ENCODE measurements at places on chromosomes 2 and 18.

DNA sequence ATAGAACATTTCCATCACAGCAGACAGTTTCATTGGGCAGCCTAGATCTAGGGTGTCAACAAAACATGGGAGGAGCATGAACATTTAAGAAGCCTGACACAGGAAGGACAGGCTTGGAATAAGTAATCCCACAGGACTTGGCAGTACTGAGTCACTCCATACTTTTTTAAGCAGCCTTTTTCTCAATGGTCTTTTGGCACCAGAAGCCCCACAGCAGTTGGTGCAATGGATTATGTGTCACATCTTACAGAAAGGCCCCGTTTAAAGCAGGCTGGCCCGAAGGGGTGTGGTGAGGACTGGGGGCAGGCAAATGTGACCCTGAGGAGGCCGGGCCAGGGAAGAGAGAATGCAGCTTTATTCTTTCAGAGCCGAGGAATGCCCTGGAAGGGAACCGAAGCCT, 26.6 kb downstream of the SPTBN1 start:
- DNase-seq = no peak

DNA sequence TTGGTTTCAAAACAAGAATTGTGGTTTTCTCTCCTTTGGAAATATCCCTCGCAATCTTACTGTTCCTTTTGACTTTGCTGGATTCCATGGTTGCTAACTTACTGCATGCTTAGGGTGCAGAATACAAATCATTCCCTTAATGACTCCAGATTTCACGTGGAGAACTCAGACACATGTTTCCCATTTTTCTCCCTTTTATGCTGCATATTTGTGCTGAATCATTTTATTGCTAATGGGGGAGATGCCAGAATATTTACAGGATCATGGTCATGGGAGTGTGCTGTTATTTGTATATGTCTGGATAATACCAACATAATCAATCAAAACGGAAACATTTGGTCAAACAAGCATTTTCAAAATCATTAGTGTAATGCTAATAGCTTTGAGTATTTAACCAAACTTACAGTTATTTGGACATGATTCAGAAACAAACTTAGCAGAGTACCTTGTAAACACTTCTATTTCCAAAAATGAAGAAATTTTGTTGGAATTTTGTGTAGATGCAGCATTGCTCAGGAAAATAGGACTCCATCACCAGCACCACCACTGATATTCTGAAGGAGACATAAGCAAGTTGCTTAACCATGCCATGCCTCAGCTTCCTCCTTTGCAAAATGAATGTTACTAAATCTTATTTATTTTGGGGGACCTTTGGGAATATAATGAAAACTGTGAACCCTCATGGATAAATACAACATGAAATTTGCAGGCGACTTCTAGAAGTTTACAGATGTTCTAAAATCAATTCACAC, 122.5 kb upstream of the RND3 start:
- DNase-seq = no peak

DNA sequence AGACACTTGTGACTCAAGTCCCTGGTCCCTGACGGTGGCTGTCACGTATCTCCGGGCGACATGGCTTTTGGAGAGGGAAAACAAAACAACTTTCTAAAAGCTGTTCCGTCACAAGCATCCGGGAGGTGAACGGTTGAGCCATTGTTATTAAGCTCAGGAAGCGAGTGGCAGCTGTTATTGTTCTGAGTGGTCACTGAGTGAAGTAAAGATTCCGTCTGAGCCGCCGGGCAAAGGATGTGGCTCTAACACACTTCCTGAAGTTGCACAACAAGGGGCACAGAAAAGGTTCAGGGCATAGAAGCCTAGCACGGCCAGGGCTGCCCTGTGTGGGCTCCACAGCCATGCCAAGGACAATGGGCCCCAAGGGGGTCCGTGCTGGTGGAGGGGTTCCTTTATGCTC, 24.3 kb downstream of the INPP5D start:
- peak; percentile 45 for DNase-seq

DNA sequence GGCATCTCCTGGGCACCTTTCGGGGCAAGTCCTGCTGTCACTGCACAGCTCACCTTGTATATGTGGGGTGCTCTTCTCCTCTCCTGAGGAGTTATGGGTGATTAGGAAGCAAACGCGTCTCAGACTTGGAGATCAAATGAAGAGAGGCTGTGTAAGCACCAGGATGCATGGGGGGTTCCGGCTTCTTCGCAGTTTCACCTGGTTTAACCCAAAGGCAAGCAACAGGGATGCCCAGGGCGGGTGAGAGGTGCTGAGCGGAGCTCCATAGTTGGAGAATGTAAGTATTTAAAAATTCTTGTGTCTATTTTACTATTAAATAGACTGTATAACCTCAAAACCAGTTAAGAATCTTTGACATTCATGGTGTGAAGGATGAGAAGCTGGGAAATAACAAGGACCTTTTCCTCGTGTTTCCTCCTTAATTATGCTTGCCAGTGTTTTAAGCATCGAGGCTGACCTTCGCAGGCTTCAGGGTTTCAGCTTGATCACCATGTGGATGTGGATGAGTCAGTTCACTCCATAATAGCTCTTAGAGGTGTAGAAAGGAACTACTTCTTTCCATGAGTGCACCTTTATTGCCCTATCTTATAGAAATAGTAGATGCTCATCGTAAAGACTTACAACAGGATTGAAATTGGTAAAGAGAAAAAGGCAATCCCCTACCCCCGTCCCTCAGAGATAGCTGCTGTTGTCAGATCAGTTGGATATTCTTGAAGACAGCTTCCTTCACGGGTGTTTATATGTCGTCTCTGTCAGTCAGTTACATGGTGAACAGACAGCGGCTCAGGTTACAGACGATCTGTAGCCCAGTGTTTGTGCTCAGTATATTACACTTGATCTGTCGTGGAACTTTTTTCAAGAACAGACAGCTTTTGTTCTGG, 201.1 kb downstream of the AGAP1 start:
- no peak for DNase-seq

DNA sequence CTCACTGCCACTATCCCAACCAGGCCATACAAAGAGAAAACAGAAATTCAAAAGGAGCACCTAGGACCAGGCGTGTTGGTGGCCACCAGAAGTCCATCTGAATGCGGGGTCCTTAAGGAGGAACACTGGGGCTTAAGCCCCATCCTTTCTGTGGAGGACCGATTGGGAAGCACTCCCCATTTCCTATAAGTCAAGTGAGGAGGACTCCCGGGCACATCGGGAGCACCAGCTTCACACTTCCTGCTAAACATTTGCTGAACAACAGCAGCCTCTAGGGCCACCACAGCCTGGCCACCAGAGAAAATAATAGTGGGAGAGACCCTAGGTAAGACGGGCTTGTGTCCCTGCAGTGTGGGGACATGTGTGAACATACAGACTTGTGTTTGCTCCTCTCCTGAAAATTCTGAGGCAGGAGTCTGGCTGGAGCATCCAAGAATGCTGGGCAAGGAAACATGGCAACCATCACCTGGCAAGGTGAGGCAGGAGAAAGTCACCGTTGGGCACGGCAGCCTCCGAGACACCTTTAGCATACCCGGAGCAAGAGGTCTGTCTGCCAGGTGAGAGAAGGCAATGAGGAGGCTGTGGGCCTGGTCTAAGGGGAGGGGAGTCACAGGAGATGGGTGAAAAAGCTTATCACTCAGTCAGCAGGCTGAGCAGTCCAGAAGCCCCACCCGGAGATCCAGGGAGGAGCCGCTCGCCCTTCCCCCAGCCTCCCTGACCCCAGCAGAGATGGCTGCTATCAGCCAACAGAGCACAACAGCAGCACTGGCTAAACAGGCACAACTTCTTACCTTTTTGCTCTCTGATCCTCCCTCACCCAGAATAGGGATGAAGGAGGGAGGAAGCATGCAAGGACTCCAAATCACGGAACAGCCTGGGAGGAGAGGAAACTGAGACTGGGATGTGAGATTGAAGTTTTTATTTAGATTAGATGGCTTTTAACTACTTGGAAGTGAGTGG, 282.3 kb downstream of the EIPR1 start:
- no peak for DNase-seq

DNA sequence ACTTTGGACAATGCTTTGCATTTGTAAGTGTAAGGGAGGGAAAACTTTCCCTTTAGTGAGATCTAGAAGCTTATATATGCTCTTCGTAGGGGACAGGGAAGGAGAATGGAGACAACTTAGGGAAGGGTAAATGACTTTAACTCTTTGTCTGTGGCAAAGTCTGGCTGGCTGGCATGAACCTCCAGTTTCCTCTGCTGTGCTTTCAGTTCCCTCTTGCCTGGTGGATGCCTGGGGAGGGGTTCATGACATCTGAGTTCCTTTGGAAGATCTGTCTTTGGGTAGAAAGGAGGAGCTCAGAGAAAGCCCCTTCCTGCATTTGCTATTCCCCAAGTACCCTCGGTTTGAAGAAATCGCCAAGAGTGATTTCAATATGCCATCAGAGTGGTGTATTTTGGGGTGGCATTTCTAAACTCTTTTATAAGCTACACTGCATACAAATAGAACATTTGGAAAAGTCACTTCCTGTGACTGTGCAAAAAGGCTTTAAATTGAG, 143.6 kb downstream of the VAPA start:
- DNase-seq = no peak

DNA sequence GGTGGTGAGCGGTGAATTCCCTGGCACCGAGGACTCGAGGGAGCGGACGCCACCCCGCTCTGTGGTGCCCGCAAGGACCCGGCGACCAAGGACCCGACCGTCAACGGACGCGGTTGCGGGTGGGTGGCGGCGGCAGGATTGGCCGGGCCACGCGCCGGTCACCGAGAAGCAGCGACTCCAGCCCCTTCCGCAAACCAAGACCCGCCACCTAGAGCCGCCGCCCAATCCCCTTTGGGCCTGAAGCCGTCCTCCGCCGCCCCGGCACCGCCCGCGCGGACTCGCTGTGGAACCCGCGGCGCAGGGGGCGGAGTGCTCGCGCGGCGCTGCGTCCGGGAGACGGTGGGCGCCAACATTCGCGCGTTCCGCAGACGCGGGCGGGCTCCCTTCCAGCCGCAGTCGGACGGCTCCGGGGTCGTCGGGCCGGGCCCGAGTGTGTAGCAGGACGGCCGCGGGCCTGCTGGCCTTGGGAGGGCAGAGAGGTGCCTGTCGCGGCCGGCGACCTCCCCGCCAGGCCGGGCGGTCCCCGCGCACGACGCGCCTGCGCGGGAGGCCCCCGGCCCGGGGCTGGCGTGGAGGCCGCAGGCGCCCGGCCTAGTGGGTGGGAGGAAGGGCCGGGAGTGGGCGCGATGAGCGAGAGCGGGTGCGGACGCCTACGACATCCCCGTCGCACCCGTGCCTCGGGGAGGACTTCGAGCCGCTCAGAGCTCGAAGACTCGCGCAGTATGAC, at the start of the genes FAM228B and PFN4:
TSS of gene FAM228B (plus strand) at position 275 of the 727 bp plus-strand sequence. CDS start 893 bp downstream, outside the sequence.
TSS of gene PFN4 (minus strand) at position 140 of the 727 bp plus-strand sequence. CDS start 799 bp downstream, outside the sequence.
- peak; percentile 86 for DNase-seq

GRCh38 chr2:230254152-230254881, 28.8 kb downstream of the SP140 start:
- no peak for DNase-seq

- no peak for DNase-seq
Observed at GRCh38 chr2:46273919-46274318, 23.3 kb upstream of the EPAS1 start.

GRCh38 chr2:184113696-184114403, 484.5 kb upstream of the ZNF804A start:
- DNase-seq = no peak

DNA sequence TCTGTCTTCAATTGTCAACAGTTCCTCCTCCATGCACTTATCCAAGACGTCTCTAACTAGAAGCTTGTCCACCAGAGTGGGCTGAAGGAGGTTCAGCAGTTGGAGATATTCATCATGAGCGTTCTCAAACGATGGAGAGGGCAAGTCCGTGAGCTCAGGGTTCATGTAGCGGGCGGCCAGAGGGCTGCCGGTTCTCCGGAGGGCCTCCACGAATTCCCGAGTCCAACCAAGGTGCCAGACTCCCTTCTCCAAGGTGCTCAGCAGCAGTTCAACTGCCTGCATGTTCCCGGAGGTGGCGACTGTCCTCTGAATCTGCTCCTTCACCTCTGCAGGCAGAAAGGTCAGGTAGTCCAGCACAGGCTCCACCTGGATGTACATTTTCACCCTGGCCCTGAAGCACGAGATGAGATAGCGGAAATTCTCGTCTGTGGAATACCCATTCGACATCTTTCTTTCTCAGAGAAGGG, 590 bp downstream of the IFIH1 start:
- DNase-seq = no peak

DNA sequence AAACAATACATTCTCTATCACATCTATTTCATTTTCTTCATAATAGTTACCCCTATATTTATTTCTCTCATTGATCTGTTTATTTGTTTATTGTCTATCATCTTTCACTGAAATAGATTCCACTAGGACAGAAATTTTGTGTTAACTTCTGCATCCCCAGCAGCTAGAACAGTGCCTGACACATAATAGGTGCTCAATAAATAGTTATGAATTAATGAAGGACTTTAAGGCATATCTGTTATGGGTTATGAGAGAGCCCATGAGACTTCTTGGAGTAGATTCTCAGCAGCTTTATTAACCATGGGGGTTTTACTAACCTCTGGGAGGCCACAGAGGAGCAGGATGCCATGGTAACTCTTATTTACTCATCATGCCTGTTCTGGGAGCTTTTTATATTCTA, 144.6 kb downstream of the CDC42EP3 start:
- no peak for DNase-seq

DNA sequence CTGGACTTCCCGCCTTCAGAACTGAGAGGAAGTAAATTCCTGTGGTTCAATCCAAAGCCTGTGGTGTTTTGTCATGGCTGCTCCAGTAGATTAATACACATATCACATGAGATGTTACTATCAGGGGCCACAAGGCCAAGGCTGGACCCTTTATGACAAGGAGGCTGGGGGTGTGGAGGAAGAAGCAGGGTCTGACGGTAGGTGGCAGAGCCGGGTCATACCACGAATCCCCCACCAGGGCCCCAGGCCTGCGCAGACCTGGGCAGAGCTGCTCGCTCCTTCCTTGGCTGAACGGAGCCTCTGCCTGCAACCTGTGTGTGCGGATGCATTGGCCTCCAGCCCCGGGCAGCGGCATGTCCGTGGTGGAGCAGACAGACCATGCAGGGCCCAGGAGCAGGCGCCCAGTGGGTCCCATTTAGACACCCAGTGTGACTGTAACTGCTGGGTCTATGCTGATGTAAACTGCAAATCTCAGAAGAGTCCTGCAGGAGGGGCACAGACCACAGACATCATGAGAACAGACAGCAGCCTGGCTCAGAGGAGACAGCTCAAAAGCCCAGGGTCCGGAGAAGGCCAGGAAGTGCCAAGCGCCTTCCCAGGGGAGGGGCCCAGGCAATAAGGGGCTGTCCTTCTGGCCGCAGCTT, 155.2 kb downstream of the PXDN start:
- DNase-seq = no peak

DNA sequence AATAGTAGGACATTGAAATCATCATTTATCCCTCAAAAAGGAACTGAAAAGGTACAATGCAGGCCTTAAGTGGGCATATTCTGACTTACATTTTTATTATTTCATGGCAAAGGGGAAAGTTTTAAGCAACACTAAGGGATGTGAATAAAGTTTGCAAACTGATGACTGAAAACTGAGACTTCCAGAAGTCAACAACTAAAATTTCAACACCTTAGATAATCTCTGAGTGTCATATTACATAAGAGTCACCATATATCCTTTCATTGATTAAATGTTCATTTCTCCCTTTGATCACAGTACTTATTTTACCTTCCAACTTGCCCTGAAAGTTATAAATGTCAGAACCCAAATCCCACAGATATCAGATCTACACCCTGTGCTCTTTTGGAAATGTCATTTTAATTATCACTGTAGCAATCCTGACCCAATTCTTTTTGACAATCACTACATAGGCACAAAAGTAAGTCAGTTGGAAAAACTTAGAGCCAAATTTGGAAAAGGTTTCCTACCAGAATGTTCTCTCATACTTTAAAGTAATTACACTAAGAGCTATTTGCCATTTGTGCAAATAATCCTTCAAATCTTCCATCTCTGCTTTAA, 44.4 kb upstream of the RNU4ATAC start:
- no peak for DNase-seq

- no peak for DNase-seq
Observed at GRCh38 chr2:96867756-96868554, 1.9 kb downstream of the SEMA4C start.
